ENCODE measurements at places on chromosomes 5 and 9. TPM values are rescaled to one million over a fixed set of nuclear protein-coding genes. Genes with fewer than 3 reads are reported as not detected.
A peak's percentile ranks its signal among the peaks of the same experiment; 100 is the strongest.

GRCh38 chr5:74289238-74289637 lies 351.3 kb downstream of the ENC1 start:
- DNase-seq = no peak

GRCh38 chr5:73497497-73498056 lies 665 bp upstream of the BTF3 start:
- DNase-seq = no peak

GRCh38 chr9:136488247-136489214 lies 5.7 kb upstream of the SEC16A start:
- DNase-seq = peak; percentile 40

DNA sequence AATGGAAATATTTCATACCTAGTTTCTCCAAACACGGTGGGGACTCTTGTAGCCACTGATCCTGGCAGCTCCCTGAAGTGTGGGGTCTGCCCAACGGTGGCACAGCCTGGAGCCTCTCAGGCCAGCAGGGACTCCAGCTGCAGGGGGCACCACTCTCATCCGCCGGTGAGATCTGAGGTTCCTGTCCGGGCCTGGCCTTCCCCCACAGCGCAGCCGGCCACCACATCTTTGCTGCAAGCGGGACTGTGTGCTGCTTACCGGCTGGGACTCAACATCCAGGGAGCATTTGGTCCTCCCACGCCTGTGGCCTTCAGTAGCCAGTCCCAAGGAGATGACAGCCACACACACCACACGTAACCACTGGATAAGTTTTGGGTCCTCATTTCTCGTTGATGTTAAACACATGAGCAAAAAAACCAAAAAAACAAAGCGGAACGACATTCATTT lies 7.7 kb upstream of the NKX2-5 start:
- DNase-seq = no peak

DNA sequence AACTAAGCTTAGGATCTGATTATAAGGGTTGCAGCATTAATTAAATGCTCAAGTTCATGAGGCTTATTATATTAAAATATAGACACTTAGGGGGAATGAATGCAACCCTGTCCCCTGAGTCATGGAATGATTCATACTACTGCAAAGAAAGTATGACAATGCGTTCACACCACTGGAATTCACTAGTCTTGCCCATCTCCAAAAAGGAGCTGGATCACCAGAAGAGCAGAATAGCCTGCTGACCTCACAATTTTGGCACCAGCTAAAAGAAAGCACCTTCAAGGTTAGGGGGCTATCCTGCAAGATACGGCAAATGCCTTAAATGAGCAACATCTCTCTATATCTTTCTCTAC lies 32.0 kb upstream of the TMED7 start:
- DNase-seq = no peak

GRCh38 chr9:105194234-105194633 lies 50.2 kb upstream of the SLC44A1 start:
- DNase-seq = no peak

- DNase-seq = no peak
These were observed 557.7 kb upstream of the KLF4 start for GRCh38 chr9:108047264-108047663.

DNA sequence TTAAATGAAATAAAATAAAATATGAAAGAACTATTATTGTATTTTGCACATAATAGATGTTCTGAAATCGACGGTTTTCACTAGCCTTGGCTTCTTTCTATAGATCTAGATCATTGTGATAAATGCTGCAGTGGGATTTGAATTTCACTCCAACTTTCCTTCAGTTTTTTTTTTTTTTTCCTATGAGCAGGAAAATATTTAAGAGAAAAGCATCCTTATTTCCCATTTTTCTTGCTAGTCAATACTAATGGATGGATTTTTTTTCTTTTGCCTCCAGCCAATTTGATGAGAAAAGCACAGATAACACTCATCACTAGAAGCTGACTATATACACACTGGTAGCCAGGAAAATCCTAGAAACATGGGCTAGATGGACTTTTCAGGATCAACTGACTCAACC lies 249.0 kb downstream of the NFIB start:
- no peak for DNase-seq

DNA sequence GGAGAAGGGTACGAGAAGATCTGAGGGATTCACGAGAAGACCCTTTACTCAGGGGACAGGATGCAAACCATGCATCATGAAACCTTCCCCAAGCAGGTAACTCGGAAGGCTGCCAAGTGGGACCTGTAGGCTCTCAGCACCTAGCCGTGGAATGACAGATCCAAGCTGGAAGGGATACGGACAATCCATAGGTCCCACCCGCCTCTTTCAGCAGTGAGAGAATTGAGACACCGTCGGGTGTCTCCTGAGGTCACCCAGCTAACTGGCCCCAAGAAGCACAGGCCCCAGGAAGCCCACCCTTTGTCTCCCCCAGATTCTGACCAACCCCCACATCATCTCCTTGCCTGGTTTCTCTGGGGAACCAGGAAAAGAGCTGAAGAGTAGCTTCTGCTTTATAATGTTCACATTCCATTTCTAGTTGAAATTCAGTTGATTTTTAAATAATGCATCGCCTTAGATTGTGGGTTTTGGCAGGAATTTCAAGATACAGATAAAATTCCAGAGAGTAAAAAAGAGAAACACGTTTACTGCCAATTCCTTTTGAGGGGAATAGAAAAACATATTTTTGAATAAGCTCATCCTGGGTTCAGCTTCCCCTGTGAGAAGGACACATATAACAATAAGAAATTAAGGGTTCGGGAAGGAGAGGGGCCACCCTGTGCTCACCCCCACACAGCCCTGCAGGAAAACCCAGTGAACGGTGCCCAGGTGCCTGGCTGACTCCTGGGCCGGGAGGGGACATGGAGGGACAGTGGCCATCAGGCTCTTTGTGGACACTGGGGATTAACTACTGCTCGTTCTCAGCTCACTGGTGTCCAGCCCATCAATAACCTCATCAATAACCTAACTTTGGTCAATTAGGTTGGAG lies 51.1 kb downstream of the NSUN2 start:
- no peak for DNase-seq

GRCh38 chr9:116891424-116891823 lies 204.3 kb downstream of the TRIM32 start:
- DNase-seq = no peak

DNA sequence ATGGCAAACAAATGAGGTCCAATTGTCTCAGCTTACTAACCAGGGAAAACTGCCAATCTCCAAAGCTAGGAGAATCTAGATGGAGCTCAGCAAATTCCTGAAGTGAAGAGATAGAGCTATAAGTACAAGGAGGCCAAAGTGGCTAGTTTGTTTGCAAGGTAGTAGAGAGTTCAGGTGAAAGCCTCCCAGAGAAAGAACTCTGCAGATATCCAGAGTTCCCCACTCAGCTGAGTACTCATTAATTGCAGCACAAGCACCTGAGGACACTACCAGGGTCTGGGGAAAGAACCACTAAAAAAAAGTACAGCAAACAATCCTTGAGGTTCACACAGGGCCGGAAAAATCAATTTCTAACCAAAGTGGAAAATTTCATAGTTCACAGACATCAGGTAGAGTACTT lies 250.9 kb downstream of the TMEM232 start:
- no peak for DNase-seq

DNA sequence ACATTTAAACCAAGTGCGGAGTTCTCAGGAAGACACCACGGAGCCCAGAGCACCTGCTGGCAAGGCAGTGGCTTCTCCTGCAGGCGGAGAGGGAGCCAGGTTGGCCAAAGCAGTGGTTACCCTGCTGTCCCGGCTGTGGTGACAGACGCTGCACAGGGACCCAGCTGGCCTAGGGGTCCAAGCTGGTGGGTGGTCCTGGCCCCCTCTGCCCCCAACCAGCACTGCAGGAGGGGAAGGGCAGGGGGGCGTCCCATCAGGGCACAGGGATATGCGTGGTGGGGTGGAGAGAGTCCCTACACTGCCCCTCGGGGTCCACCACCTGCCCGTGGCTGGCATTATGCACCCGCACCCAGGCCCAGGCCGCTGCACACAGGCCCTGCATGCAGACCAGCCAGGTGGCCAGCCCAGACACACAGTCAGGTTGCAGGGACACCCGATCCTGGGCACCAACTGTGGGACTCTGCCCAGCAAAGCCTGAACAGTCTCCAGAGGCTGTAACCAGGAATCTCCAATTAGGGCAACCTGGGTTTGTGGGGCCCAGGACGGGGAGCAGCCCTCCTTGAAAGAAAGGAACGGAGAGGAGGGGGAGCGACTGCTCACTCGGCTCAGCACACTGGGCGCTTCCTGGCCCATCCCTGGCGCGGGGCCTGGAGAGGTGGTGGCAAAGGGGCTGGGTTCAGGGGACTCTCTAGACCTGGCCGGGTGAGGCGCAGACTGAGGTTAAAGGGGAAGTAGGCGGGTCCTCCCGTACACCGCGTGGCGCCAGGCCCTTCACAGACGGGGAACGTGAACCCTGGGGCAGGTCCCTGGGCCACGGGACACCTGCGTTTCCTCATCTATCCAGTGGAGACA lies 46.3 kb downstream of the NACC2 start:
- DNase-seq = no peak

DNA sequence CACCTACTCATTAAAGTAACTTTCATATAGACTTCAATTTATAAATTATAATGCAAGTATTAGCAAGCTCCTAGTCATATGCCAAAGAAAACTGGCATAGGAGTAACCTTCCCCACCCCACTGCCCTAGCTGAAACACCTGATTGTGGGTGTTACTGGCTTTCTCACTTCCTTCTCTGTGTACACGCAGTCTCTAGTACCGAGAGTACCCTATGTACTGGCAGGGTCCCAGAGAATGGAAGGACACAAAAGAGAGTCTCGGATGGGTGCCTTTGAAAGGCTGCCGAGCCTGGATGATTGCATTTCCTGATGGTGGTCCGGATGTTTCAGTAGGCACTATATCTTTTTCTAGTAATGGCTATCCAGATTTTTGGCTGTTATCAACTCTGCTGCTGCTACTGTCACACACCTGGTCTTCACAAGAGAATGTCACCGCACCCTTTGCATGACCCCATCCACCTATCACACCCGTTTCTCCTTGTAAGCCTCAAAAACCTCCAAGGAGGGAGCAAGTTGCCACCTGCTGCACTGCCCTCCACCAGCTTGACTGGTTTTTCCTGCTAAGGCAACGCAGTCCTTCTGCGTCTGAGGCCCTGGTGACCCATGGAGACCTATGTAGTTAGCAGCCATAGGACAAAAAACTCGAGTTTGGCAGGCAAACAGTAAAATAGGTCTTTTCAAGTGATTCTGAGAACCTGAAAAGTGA lies 53.8 kb upstream of the CLINT1 start:
- DNase-seq = peak; percentile 78

DNA sequence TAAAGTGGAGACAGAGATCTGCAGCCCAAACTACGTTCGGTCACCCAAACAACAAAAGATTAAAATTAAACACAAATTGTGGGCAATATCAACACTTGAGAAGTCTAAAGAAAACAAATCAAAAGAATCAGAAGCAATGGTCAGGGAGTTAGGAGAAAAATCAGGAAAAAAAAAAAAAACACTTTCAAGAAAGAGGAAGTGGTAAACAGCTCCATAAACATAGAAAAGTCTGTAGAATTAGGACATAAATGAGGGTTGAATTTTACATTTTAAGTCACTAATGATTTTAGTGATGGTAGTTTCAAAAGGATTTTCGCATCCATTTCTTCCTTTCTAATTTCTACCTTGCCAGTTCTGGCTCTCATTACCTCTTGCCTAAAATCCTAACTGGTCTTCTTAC lies 10.1 kb downstream of the RNF145 start:
- no peak for DNase-seq

Gene PCDHGA1
- 0.50 TPM for polyA plus RNA-seq

Gene ABO
- polyA plus RNA-seq = 4.0 TPM

Gene ALDOB
- 0.96 TPM for polyA plus RNA-seq

Gene IL5
- polyA plus RNA-seq = not detected

Gene SLC27A6
- 5.1 TPM for polyA plus RNA-seq

Gene SV2C
- polyA plus RNA-seq = 0.30 TPM

Gene CCDC112
- 19.9 TPM for polyA plus RNA-seq

Gene RNF208
- polyA plus RNA-seq = 10.8 TPM

Gene CENPK
- 34.6 TPM for polyA plus RNA-seq
